ENCODE measurements at places on chromosomes 2 and 18.

DNA sequence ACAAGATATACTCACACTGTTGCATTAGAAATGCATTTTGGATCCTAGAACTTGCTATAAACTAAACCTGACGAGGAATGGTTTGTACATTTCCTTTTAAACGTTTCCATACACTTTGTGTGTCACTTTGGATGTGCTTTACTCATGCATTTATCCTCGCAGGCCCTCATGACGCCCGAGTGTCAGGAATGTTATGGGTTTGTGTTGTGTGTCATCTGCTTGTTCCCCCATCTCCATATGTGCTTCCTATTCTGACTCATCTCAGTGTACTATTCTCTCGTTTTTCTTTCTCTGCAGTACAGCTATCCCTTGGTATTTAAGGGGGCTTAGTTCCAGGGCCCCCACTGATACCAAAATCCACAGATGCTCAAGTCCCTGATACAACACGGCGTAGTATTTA is 121.5 kb upstream of the RASGRP3 start:
- no peak for DNase-seq

GRCh38 chr18:70221915-70222278 is 16.4 kb upstream of the RTTN start:
- no peak for DNase-seq

- no peak for DNase-seq
These were observed 19.0 kb upstream of the SERTAD2 start for GRCh38 chr2:64672708-64673107.

DNA sequence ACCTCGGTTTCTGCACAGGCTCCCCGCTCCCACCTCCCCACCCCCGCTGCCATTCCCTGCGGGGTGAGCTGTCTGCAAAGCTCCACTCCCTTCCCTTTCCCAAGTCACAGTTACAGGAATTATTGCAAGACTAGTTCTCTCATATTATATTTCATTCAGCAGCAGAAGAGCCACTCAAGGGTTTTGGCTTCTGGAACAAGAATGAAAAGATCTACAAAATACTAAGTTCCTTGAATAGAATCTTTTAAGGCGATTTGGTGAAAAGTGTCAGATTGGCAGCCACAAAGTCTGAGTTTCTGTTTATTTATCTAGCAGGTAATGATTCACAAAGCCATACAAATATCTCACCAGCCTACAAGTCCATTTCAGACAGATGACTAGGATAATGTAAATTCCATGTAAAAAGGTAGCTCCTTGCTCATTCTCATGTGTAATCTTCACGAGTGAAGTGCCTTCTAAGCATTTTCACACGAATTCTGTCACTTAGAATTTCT is 221.9 kb upstream of the RBBP8 start:
- no peak for DNase-seq

DNA sequence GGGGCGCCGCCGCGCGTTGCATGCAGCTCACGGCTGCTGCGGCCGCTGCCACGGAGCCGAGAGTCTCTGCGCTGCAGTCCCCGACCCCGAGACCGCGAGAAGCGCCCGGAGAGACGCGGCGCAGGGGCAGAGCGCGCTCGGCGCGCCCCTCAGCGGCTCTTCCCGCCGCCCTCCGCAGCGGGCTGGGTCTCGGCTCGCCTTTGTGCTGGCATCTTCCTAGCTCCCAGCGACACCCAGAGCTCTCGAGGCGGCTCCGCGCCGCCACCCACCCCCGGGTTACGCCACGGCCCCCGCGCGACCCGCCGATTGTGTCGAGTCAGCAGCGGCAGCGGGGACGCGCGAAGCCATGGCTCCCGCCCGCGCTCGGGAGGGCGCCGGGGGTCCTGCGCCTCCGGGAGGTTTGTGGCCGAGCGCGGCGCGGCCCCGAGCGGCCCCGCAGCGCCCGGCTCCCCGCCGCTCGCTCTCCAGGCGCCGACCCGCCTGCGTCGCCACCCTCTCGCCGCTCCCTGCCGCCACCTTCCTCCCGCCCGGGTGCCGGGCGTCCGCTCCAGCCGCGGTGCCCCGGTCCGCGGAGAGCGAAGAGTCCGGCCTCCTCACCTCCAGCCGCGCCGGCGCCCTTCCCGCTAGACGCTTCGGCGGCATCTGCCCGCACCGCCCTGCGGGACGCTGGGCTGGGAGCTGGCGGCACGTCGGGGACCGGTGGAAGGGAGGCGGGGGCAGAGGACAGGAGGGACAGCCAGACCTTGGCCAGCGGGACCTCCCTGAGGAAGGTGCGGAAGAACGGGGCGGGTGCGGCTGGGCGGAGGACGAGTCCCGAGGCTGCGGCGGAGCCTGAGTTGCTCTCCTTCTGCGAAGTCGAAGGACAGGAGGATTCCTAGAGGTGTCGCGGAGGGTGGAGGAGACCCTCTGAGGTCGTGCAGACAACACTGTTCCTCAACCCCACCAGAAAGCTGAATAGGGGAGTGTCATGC is 46.3 kb upstream of the CCDC150 start:
- no peak for DNase-seq

DNA sequence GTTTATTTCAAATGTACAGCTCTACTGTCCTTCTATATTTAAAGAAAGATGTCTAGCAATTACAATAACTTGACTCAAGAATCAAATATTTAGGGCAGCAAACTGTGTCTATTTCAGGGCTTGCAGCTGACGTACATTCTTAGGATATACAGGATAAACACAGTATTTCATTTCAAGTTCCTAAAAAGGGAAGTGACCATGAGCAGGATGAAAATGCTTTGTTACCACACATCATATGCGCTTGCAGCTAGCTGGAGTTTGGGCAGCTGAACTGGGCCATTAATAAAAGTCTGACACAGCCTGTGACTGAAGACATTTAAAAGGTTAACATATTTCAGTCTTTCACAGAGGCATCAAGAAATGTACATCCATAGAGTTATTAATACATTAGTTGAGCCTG is 264.6 kb upstream of the TRIB2 start:
- no peak for DNase-seq

GRCh38 chr2:38237311-38237710 is 139.8 kb downstream of the ATL2 start:
- no peak for DNase-seq

DNA sequence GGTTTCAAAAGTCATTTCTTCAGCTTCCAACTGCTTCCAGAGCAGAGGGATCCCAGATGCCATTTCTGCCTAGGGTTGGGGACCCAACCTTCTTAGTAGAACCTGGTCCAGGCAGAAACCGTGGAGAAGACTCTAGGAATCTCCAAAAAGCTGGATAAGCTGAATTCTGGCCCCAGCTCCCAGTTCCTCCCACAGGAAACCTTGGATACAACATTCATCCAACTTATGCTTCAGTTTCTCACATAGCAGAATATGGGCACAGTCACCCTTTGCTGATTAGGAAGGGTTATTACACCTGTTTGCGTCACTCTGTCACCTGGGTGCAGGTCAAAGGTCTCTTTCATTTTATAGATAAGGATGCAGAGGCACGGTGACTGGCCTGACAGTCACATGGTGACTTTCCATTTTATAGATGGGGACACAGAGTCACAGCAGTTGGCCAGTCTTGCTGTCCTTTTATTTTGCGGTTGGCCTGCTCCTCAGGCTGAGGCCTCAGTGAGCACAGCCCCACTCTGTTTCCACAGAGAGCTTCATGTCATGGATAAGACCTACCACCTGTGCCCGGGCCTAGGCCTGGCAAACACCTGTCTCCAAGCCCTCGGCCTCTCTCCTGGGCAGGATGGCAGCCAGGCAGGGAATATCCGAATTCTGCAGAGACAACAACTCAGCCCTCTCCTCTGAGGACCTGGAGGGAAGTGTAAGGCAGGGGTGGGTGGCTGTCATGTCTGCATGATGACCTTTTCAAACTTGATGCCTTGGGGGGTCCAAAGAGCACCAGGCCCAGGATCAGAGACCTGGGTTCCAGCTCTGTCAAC is 148.8 kb downstream of the SMAD7 start:
- DNase-seq, result no peak

DNA sequence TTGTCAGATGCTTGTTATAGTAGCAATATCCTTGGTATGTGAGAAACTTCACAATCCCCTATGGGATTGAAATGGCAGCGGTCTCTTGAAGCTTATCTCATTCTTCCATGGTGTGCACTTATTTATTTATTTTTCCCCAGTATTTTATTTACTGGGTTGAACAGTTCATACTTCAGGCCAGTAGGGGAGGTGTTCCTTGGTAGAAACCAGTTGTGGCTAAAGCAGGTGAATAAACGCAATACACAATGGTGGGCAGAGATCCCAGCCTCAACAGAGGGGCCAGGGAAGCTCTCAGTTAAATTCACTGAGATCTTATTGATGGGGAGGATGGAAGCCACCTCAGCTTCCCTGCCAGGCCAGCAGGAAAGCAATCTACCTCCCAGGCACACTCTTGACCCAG is 93.7 kb upstream of the SRD5A2 start:
- DNase-seq, result no peak

- no peak for DNase-seq
These were observed 1.6 kb upstream of the COPS9 start for GRCh38 chr2:240137596-240138253.

- DNase-seq, result no peak
These were observed 42.7 kb downstream of the SMAD4 start for GRCh38 chr18:51072586-51073313.

DNA sequence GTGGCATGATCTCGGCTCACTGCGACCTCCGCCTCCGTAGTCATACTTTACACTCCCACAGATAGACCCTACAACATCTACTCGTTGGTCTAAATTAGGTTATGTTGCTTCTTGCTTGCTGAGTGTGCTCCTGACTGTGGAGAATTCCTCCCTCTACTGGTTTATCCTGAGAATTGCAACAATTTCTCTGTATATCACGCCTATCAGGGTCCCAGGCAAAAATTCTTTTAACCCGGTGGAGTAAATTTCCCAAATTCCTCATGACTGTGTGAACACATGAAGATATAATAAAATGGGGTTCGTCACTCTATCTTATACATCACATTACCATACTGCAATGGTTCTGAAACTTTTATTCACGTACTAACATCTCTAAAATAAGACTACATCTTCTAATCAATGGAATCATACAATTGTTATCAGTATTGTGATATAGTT is 156.7 kb downstream of the EVA1A start:
- DNase-seq, result no peak

DNA sequence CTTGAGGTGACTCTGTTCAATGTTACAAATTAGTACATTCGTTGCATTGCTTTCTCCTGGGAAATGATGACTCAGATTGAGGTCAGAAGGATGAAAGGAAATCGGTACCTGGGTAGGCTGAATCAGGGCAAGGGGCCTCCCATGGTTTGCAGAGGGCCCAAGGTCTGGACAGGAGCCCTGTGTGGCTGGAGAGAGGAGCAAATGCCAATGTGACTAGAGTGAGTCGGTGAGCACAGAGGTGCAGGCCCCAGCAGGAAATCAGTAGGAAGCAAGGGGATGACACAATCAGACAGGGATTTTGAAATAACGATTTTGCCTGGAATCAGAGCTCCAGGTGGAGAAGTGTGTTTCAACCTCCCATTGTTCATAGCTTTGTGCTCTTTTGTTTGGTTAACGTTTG is 118.9 kb downstream of the CCDC102B start:
- DNase-seq, result no peak

DNA sequence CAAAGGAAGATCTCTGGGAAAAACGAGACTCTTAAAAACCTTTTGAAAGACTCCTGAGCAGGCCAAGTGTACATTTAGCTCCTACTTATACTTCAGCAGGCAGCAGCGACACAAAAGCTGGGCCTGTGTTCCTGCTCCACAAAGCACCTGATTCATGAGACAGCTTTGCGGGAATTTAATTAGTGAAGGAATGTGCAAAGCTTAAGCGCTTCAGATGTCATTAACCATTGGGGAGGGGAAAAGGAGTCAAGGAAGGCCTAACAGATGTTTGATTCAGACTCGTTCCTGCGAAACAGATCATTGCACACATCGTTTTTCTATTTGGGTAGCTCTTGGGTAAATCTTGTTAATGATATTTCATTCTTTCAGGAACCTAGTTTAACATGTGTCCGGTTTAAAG is 125.9 kb downstream of the MAIP1 start:
- no peak for DNase-seq

DNA sequence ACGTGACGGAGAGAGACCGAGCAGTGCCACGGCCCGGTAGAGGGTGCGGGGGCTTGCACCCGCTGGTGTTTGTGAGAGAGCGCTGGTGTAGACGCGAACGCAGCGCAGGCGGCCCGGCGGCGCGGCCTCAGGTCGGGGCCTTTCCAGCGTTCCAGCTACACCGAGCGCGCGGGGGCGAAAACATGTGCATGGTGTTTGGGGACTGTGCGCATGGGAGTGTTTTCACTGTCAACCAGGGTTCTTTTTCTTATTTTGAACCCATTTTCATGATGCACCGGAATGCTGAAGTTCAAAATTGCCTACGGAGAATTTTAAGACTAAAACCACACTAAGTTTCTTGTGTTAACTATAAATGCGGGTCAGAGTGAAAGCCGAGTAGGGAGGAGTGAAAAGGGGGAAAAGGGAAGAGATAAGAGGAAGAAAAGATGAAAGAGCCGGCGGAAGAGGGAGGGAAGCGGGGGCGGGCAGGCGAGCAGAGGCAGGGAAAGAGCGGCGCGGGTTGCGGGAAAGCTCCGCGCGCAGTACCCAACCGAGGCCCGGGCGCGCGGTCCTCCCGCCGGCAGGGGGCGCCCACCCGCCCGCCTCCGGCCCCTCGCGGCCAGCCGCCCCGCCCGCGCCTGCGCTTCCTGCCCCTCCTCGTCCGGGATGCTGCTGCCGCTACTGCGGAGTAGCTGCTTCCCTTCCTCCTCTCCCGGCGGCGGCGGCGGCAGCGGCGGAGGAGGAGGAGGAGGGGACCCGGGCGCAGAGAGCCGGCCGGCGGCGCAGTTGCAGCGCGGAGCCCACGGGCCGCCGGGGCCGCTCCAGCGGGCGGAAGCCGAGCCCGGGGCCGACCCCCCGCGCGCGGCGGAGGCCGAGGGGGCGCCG is at the start of gene RAB12:
TSS of gene RAB12 (plus strand) at position 643 of the 864 bp plus-strand sequence. CDS start at position 646, 3 bp downstream.
- peak; percentile 85 for DNase-seq

- DNase-seq, result no peak
These were observed 308.5 kb upstream of the TFPI start for GRCh38 chr2:187862715-187863114.
